Muscle of leg (tissue), 16 donors: ENCODE measurements at places on chromosomes 5 and 9.

- no peak for DNase-seq
Observed at GRCh38 chr5:80540691-80541090, 29.4 kb downstream of the ANKRD34B start.

DNA sequence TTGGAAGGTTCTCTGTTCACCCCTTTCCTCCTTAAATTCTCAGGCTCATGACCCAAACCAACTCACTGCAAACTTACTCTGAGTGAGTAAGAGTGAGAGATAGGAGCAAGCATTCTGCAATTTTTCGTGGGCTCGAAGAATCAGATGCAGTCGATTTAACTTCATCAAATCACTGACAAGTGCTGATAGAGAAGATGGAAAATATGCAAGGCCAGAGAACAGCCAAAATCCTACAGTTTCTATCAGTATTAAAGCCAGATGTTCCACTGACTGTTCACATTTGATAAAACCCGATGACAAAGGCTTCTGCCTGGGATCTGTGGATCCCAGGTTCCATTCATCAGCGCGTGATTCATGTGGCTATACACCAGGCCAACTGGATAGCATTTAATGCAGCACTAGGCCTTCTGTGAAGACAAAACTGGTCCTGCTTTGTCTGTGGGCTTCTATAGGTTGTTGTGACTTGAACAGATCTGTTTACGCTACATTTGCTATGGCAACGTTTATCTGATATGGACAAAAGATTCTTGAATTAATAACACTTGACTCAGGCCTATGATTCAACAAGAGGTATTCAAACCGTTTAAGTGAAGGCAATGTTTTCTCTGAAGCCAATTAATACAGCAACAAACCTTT lies 251.2 kb downstream of the NFIB start:
- peak; percentile 85 for DNase-seq

DNA sequence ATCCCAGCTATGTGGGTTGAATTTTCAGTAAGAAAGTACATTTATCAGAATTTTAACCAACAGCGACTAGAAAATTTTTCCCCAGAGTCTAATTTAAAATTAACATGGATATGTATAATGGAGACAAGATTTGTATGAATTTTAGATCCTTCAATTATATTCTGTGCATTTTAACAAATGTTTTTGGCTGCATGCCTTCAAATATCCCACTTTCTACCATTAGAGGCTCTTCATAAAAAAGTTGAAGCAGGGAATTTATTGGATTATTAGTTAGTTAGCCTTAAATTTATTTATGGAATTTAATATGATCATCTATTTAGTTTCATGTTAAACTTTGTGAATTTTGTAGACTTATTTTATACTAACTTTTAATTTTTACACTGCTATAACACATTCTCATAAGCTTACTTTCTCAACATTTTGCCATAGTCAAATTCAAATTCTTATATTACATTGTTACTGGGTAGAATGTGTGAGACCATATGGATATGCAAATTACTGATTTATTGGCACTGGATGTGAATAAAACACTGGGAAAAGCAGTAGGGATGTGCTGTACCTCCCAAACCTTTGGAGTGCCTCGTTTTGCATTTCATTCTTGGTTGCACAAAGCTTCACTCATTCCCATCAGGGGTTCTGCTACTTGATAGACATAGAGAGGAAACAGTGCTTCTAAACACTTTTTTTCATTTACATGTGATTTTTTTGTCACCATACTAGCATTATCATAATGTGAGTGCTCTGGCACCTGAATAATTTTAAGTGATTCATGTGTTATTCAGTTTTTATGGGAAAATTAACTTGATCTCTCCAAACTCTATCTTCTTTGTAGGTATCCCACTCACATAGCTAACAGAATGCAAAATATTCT lies 491.8 kb upstream of the COX7C start:
- no peak for DNase-seq

GRCh38 chr5:139644646-139645429 lies 3.3 kb upstream of the CXXC5 start:
- no peak for DNase-seq

- no peak for DNase-seq
Observed at GRCh38 chr5:2376486-2376885, 375.0 kb downstream of the IRX2 start.

DNA sequence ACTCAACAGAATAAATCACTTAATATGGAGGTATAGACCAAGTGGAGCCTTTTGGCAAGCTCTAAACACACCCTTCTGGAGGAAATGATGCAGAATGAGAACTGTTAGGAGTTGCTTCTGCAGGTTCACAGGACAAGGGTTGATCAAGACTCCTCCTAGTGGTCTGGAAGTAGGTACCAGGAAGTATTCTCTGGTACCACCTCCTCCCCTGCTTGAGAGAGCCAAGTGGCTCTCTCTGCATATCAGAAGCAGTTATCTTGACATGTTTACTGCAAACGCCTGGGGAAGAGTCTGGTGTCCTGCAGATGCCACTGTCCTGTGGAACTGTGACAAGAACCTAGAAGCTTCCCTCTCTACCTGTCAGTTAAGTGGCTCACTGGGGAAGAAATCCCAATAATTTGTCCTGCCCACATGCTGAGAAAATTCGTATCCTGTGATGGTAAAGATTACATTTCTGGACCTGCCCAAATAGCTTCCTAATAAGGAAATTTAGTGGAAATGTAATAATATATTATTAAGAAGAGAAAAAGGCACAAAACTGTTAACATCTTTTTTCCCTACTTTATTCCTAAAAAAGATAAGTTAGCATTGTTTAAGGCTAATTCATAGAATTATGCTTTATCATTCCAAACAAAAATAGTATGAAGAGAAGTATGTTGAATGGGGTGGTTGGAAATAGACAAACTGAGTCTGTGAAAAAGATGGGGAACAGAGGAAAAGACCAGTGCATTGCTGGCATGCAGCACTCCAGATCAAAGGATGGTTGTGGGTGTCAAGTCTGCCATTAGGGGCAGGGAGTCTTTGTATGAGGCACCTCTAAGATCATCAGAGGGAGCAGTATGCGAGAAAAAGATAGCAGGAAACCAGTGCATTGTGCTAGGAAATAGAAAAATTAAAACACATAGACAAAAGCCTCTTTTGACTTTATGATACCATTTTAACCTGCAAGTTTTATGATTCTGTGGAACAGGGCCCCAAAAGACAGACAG lies 118.8 kb downstream of the CDC42SE2 start:
- DNase-seq, result peak; percentile 39

DNA sequence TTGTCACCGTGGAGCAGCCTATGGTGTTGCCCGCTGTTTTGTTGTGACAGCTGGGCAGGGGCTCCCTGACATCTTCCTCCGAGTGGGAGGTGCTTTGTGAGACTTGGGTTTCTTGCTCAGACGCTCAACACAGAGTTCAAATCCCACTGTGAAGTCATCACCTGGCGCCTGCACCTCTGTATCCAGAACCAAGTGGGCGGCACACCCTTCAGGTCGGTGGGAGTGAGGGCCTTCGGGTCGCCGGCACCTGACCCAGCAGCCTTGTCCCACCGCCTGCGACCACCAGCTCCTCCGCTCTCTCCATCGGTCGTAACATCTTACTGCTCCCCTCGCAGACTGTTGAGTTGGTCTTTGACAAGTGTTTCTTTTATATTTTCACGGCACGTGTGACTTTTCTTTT lies 37.6 kb upstream of the EXOC3 start:
- no peak for DNase-seq

- no peak for DNase-seq
Observed at GRCh38 chr5:138832218-138832617, 42.9 kb downstream of the LRRTM2 start.

GRCh38 chr5:131977212-131977604 lies 31.7 kb upstream of the MEIKIN start:
- no peak for DNase-seq

- DNase-seq, result no peak
Observed at GRCh38 chr5:142292249-142292648, 32.6 kb downstream of the SPRY4 start.

- peak; percentile 95 for DNase-seq
Observed at GRCh38 chr5:142814122-142814521, 43.9 kb downstream of the ARHGAP26 start.

- no peak for DNase-seq
Observed at GRCh38 chr9:114666851-114667250, 9.2 kb upstream of the TEX53 start.

DNA sequence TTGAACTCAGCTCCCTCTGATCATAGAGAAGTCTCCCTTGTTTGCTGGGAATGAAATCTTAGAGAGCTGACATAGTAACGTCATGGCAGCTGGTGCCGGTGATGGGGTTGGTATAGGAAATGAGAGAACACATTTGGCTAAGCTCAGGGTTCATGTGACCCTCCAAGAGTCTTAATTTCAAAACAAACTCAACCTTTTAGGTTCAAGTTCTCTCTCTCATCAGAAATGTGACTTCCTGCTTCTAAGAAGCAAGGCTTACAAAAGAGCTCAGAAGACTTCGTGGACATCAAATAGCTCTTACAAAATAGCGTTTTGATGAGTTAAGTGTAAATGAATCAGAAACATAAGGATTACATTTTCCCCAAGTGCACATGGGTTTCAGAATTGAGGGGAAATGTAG lies 97.3 kb downstream of the PAPPA start:
- DNase-seq, result no peak

GRCh38 chr9:94084314-94084713 lies at the start of gene PTPDC1:
Gene PTPDC1, plus strand, starts transcription at chr9:94084464. Its CDS starts 67 bp downstream, at chr9:94084531.
- peak; percentile 90 for DNase-seq

DNA sequence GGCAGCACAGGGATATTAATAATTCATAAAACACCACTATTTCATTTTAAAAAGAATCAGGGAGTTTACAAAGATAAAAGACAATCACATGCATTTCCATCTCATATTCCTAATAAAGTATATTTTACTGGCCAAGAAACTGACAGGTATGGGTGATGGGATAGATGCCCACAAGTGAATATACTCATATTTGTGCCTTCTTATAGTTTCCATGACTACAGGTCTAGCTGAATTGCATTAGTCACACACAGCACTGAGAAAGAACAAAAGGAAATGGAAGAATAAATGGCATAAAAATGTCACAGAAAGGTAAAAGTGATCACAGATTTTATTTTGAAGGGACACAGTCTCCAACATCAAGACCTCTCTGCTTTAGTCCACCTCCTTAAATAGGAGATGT lies 193.5 kb downstream of the PLK2 start:
- no peak for DNase-seq

DNA sequence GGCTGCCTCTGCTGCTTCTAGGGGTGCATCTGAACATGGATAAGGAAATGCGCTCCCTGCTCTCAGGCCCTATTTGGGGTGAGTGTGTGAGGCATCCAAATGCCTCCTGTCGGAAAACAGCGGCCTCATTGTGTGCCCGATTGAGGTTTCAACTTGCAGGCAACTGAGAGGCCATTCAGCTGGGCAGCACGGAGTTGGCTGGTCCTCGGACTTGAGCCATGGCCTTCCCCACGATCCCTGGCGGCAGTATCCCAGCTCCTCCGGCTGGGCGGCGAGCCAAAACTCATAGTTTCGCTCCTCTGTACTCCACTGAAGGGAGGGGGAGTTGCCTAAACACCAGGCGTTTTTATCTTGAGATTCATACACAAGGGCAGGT lies 597.3 kb upstream of the SGCD start:
- DNase-seq, result peak; percentile 42
